ENCODE measurements at places on chromosomes 4 and X.

- no peak for DNase-seq
Observed at GRCh38 chr4:83408908-83409307, 46.7 kb downstream of the HELQ start.

- DNase-seq = no peak
Observed at GRCh38 chrX:123138473-123138872, 45.6 kb upstream of the GRIA3 start.

- no peak for DNase-seq
Observed at GRCh38 chr4:11769434-11769833, 340.7 kb upstream of the HS3ST1 start.

DNA sequence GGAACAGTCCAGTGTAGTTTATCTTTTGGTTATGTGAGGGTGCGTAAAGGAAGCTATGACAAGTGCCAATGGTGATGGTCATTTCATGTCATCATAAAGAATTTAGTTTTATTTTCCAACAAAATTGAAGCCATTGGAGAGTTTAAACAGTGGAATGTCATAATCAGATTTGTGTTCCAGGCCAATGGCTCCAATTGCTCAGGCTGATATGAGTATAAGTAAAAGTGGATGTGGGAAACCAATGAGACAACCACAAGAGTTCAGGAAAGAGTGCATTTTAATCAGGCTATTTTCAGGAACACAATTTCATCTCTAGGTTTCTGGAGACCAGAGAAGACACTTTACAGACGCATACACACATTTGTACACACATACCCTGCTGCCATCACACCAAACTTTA lies 20.7 kb downstream of the SPANXC start:
- no peak for DNase-seq

GRCh38 chrX:129650183-129650689 lies 4.5 kb downstream of the APLN start:
- DNase-seq = no peak

GRCh38 chrX:10636337-10636736 lies 16.0 kb upstream of the MID1 start:
- DNase-seq = no peak

DNA sequence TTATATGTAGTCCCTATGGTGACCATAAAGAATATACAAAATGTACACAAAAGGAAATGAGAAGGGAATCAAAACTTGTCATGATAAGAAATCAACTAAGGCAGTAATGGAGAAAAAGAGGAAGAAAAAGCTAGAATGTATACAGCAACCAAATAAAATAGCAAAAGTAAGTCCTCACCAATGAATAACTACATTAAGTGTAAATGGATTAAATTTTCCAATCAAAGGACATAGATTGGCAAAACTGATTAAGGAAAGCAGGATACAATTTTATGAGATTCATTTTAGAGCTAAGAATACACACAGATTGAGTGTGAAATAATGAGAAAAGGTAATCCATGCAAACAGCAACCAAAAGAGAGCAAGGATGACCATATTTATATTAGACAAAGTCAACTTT lies 157.4 kb downstream of the TET2 start:
- no peak for DNase-seq

DNA sequence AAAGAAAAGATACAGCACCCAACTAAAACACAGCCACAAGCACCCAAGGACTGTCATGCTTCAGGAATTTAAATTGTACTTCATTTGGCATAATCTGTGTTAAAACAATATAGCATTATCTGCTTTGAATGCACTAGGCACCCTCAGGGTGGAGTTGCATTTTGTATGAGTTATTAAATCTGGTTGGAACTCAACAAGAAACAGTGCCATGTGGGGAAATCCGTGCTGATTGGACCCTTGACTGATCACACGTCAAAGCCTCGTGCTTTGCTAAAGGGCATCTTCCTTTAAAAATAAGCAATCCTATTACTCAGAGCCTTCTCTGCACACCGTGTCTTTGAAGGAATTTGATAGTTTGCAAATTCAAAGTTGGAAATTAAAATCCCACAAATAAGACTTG lies 35.4 kb downstream of the IGFBP7 start:
- no peak for DNase-seq

DNA sequence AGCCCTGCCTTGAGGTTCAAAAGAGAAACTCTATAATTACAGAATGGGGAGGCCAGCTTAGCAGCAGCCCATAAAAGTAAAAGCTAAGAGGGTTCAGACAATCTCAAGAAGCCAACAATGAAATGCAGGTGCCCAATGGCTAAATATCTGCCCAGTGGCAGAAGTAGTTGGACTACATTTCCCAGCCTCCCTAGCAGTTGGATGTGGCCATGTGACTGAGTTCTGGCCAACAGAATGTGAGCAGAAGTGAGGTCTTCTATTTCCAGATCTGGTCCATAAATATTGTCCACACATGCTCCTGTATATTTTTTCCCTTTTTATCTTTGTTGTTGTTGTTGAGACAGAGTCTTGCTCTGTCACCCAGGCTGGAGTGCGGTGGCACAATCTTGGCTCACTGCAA lies 127.9 kb upstream of the NHS start:
- no peak for DNase-seq

GRCh38 chr4:25433966-25434827 lies 57.1 kb downstream of the ANAPC4 start:
- DNase-seq = no peak

DNA sequence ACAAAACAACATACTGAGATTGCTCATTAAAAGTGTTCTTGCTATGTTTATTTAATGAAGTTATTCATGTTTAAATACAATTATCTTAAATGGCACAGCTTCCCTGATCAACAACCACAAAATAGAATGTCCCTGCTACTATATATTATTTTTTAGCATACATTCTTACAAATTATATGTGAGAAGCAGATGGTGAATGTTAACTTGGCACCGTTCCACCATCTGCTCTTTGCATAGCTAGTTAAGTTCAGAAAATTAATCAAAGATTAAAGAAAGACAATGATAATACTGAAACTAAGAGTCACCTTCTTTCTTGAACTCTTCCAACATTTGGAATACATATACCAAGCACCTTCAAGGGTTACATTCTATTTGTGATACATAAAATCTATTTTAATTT lies 94.2 kb downstream of the PPP3CA start:
- DNase-seq = no peak

DNA sequence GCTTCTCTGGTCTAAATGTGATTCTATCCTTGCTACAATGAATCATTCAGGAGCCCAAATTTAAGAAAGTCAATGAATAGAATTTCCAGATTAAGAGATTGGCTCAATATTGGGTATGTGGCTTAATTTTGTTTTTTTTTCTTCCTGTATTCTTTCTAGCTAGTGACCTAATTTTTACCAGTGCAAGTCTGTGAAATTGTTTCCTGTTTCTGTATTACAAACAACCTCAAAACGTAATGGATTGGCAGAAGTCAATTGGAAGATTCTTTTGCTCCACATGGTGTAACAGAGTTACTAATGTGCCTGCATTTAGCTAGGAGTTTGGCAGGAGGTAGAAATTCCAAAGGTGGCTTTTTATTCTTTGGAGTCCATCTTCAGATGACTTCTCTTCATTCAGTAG lies 17.6 kb downstream of the DYNLT3 start:
- no peak for DNase-seq

DNA sequence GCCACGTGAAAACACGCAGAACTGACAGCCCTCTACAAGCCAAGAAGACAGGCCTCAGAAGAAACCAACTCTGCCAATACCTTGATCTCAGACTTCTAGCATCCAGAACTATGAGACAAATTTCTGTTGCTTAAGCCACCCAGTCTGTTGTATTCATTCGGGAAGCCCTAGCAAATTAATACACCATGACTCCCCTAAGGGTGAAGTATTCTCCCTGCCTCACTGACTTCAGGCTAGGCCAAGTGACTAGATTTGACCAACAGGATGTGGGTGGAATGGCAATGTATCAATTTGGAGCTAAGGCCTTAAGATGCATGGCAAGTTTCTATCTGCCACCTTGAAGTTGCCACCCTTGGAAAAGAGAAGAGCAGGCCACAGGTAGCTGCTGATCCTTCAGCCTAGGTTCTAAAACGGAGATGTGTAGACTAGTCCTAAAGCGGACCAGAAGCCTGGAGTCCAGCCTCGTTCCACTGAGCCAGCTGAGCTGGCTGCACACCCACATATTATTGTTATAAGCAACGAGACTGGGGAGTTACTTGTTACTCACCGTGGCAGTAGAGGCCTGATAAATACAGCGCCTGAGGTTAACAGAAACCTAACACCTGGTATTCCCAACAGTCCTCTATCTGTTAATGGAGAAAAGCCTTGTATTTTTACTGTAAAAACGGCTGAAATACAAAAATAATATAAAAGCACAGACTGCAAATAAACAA lies 16.4 kb downstream of the SCARB2 start:
- DNase-seq = no peak

- peak; percentile 3 for DNase-seq
Observed at GRCh38 chrX:32408389-32408788, 803.0 kb downstream of the DMD start.

- no peak for DNase-seq
Observed at GRCh38 chr4:156972379-156973015, 898 bp upstream of the PDGFC start.

- no peak for DNase-seq
Observed at GRCh38 chr4:75821966-75822365, 80.3 kb downstream of the PPEF2 start.

- peak; percentile 8 for DNase-seq
Observed at GRCh38 chr4:88320780-88321373, 36.5 kb upstream of the PPM1K start.

- DNase-seq = no peak
Observed at GRCh38 chr4:7978489-7978888, 38.8 kb upstream of the AFAP1 start.

DNA sequence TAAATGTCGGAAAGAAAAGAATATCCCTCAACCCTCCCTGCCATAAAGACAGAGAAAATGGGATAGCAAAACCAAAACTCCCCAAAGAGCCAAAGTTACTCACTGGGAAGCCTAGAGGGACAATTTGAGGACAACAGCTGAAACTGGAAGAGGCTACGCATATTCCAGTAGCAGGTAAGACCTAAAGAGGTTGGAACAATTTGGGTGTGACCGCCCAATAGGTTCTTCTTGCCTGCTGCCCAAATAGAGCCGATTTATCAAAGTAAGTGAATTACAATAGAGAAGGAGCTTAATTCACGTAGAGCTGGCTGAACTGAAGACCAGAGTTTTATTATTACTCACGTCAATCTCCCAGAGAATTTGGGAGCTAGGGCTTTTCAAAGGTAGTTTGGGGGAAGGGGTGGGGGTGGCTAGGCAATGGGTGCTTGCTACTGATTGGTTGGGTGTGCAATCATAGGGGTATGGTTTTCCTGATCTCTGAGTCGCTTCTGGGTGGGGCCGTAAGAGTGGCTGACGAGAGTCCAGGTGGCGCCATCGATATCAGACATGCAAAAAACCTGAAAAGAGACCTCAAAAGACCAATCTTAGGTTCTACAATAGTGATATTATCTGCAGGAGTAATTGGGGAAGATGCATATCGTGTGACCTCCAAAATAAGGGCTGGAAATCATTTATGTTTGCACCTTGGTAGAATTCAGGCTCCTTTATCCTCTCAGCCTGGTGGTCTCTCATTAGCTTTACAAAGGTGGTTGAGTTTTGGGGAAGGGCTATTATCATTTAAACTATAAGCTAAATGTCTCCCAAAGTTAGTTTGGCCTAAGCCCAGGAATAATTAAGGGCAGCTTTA lies 39.0 kb upstream of the SLC7A3 start:
- no peak for DNase-seq

DNA sequence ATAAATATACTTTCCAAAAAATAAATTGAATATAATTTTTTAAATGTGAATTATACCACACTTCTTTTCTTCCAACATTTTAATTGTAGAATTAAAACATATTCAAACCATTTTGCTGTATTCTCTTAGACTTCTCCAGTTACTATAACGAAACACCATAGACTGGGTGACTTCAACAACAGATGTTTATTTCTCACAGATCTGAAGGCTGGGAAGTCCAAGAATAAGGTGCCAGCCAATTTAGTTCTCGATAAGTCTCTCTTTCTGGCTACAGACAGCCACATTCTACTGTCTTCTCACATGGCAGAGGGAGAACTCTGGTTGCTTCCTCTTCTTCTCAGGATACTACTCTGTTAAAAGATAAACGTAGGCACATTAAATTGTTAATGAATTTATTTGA lies 155.8 kb upstream of the UGT8 start:
- DNase-seq = no peak

DNA sequence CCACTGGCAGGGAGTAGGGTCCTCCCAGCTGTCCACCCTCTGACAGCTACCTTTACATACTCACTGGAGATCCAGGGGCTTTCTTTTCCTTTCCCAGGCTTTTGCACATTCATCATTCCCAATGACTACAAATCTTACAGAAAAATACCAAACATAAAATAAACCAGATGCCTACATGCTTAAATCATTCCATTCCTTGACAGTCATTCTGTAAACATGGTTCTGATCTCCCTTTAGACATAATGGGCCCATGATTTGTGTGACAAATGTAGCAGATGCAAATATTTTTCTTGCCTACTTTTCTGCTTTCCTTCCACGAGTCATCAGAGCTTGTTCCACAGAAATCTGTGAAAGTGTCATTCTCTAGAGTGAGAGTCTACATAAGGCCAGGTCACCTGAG lies 207.0 kb downstream of the IDS start:
- no peak for DNase-seq

DNA sequence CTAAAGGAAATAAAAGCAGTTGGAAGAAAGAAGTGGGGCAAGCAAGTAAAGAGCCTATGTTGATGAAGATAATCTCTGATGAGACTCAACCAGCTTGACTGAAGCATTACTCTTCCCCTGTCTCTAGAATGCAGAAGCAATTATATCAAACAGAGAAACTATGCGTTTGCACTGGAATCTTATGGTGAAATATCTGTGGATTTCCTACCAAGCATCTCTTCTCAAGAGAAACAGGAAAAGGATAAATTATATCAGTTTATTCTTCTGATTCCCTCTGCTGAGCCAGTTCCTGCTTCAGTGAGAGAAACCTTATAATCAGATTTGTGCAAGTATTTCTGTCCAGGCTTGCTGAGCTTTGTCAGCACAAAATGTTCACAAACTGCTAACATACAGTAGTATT lies 316.7 kb upstream of the SLC7A11 start:
- no peak for DNase-seq

DNA sequence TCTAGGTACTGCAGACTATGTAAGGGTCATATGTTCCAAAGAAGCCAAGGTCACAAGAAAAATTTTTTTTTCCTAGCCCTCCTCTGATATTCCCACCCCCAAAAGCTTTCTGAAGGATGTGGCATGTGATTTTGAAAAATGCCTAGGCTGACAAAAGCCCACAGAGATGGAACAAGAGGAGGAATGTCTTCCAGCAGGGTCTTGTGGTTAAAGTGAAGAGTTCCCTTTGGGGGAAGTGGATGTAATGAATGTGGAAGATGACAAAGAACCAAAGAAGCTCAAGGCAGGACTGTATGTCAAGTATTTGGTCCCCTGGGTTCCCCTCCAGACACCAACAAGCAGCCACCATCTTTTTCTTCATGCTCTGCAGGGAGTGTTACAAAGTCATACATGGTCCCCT lies 268.8 kb downstream of the BCOR start:
- DNase-seq = no peak

DNA sequence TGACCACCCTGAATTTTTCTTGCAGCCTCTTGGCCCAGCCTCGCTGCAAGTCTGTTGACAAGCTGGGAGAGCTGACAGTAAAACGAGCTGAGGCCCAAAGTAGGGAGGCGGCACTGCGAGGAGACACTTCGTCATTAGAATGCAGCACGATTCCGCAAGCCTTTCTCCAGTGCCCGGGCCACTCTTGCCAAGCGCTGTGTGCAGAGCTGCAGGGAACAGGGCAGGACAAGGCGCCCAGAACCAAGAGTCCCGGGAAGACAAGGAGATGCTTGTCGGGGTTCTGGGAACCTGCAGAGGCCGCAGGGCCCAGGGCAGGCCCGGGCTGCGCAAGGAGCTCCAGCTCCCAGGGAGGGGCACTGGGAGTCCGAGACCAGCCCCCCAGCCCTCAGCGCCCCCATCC lies 187.1 kb downstream of the BCOR start:
- no peak for DNase-seq
